Bronchial epithelial cell (primary cell): ENCODE measurements at places on chromosomes 1 and 21. TPM values are rescaled to one million over a fixed set of nuclear protein-coding genes. Genes with fewer than 3 reads are reported as not detected.

- DNase-seq: no peak
Measured at GRCh38 chr1:96346719-96347118, 374.9 kb upstream of the PTBP2 start.

DNA sequence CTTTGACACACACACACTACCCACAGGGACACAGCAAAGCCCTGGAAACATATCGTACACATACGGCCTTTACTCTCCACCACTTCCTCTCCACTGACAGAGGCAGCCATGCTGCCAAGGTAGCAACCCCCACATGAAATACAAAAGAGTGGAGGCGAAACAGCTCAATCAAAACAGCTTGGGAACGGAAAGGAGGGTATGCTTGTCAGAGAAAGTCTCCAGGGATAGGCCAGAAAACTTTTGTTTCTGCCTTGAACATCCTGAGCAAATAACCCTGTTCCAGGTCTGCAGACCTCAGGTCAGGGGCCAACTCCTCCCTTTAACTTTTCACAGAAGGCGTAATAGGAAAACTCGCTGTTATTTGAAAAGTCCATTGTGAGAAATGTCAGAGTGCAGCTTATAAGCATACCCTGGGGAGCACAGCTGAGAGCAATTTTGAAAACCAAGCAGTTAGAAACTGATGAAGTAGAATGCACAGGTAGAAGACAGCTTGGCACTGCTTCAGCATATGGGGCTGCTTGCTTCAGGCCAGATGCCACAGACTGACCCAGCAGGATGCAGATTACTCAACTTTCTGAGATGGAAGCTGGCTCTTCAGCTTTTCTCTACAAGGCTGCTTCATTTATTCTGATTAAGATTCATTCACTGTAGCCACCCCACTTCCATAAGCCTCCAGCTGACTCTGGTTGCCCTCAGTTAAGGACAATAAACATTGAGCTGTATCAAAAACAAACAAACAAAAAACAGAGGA lies 18.0 kb downstream of the KIAA0319L start:
- peak; percentile 32 for DNase-seq

DNA sequence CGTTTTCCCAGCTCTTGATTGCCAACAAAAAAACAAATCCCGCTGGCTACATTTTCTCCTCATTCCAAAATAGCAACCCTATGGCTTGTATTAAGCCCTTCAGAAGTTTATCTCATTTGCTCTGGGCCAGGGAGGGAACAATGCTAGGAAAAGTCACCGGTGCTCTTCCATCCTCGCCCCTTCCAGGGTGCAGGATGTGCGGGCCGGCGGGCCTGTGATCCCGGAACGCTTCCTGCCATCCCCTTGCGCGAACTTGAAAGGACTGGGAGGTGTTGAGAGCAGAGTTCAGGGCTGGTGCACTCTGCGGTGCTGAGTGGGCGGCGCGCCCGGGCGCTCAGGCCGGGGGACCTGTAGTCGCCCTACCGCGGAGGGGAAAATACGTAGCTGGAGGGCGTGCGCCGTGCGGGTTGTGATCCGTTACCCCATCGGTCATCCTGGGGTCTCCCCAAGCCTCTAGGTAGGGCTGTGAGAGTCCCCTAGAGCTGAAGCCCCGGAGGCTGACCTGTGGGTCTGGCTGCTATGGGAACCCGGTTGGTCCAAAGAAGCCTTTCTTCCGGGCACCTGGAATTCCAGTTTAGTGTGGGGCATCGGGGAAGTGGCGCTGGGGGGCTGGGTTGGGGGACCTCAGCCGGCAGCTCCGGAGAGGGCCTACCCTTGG lies 13.1 kb downstream of the NR5A2 start:
- DNase-seq: no peak

GRCh38 chr1:93155335-93155734 lies 24.9 kb downstream of the TMED5 start:
- DNase-seq: peak; percentile 43

DNA sequence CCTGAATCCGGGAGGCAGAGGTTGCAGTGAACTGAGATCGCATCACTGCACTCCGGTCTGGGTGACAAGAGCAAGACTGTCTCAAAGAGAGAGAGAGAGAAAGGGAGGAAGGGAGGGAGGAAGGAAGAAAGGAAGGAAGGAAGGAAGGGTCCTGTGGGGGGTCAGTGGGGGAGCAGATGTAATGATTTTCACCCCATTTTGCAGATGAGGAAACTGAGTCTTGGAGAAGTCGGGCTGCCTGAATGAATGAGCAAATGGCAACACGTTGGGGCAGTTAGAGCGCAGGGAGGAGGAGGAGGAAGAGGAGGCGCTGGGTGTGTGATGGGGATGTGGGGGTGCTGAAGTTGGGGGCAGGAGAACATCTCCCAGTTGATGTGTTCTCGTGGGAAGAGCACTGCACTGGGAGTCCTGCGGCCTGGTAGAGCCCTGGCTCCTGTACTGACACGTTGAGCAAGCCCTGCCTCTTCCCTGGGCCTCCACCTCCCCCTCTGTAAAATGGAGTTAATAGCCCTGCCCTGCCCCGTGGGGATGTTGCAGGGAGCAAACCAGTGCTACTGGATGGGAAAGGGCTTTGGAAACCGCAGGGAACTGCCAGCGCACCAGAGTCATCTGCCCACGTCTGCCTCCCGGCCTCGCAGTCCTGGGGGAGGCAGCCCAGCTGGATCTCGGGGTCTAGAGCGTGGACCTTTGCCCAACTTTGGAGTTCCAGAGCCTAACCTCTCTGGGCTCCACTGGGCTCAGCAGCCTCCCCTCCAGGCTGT lies 103.2 kb upstream of the CASZ1 start:
- peak; percentile 60 for DNase-seq

GRCh38 chr1:151156515-151156819 lies at the start of gene TNFAIP8L2:
Gene TNFAIP8L2 (plus strand): TSS chr1:151156649. CDS start chr1:151158698, 2,049 bp downstream.
- DNase-seq: no peak

DNA sequence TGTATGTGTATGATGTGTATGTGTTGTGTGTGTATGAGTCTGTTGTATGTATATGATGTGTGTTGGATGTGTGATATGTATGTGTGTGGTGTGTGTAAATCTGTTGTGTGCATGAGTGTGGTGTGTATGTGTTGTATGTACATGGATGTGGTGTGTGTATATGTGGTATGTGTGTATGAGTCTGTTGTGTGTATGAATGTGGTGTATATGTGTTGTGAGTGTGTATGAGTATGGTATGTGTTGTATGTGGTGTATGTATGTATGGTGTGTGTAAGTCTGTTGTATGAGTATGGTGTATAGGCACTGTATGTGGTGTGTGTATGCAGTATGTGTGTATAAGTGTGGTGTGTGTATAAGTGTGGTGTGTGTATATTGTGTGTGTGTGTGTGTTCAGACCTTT lies 95.0 kb downstream of the PLXNA2 start:
- no peak for DNase-seq

DNA sequence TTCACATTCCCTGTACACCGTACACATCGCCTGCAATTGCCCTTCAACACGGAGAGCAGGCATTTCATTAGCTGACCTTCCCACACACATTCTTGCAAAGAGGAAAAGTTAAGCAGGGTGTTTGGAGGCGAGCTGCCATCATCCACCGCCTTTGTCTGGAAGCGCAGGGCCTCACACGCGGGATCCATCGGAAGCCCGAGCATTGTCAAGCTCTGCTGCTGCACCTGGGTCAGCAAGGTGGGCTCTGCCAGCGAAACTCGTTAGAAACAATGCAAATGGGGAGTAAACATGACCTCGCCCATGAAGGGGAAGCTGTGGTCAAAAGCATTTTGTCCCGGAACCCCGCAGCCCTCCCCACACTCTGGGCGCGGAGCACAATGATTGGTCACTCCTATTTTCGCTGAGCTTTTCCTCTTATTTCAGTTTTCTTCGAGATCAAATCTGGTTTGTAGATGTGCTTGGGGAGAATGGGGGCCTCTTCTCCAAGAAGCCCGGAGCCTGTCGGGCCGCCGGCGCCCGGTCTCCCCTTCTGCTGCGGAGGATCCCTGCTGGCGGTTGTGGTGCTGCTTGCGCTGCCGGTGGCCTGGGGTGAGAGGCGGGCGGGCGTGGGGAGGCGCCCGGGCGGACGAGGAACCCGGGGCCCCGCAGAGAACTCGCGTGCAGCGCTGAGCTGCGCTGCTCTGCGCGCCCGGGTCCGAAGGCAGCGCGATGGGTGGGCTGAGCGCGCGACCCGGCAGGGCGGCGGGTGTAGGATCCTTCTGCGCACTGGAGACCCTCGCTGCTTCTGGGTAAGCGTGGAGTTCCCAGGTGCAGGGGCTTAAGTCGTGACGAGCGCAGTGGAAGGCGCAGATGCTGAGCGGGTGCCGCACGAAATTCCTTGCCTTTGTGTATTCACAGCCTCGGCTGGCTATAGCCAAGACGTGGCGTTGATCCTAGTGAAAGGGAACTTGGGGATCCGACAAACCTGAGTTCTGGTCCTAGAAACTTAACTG lies at the start of gene CR1:
CR1 (plus strand) TSS at position 357 of the 992 bp plus-strand sequence; CDS start at position 468, 111 bp downstream.
- DNase-seq: no peak

DNA sequence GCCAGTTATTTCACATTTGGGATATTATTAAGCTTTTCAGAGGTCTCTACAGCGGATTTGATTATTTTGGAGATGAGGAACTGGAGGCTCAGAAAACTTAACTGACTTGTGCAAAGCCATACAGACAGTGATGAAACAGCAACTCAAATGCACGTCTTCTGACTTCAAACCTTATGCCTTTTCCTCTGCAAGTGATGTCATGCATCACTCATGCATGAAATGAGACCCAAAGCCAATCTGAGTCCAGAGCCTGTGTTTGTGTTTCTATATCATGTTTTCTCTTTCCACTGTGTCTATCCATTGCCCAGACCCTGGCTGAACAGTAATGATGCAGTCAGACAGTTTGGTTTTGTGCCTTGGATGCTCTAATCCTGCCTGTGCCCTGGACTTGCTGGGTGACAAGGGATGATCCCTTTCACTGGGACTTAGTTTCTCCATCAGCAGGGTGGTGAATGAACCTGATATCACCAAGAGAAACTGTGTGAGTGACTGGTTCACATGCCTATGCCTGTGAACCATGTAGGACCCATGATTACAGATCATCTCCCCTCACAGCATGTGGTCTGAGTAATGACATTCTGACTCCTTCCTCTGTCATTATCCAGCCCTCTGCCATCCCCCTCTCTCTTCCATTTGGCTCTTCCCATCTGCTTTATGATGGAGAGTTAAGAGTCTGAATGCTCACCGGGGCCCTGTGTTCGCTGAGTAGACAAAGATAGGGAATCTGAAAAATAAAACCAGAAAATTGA lies 33.4 kb downstream of the SLAMF6 start:
- no peak for DNase-seq

GRCh38 chr1:213166852-213167251 lies 115.8 kb downstream of the RPS6KC1 start:
- DNase-seq: no peak

DNA sequence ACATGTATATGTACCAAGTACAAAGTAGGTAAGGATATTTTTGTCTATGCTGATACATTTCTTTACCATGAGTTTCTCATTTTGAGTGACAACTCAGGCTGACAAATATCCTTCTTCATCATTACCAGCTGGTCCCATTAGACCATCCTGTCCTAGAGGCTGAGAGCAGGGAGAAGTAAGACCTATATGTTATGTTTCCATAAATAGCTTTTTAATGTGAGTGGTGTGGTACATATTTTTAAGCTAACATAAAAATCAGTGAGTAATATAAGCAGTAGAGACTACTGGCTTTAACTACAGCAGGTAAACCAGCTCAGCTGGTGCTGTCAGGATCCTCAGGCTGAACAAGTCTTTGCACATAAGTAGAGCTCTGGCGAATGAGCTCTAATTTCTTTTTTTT lies 62.4 kb downstream of the CLEC20A start:
- DNase-seq: peak; percentile 70

DNA sequence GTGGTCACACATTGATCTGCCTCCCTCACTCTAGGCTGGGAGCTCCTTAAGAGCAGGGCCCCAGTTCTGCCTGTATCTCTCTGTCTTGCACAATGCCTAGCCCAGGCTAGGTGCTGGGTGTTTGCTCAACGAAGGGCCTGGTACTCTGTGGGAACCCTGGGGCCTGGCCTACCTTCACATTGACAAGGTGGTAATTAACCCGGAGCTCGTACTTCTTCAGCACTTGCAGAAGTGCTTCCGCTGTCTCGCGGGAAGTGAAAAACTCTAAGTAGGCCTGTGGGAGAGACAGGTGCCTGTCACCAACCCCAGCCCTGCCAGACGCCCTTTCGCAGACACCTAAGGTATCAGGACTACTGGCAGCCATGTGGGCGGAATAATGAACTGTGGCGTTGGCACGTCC lies 13.7 kb downstream of the MTHFR start:
- DNase-seq: no peak

GRCh38 chr1:12600335-12600734 lies 17.7 kb downstream of the DHRS3 start:
- DNase-seq: no peak

DNA sequence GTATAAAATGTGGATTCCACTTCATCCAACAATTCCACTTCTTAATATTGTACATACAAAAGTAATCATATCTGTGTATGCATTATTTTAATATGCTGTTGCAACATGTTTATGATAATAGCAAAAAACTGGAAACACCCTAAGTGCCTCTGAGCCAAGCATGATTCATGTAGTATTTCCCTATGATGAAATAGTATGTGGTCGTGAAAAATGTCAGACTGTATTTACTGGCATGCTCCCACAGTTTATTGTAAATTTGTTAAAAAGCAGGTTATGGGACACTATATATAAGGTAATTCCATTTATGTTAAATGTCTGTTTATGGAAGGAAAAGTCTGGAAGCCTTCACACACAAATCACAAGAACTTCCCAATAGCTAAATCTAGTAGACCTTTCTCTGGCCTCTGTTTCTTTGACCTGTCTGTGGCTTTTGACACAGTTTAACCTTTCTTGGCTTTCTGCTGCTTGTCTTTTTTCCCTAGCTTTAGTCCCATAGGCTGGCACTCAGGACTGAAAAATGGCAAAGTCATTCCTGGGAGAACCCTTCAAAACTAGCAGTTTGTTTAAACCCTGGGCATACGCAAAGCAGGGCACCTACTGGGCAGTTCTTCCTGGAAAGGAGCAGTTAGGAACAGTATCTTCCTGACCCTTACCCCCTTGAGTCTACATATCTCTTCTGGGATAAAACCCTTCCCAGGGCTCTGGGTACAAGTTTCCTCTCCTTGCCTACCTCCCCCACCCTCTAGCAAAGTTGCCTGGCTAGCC lies 65.4 kb upstream of the ARTN start:
- peak; percentile 94 for DNase-seq

GRCh38 chr1:21220815-21221214 lies 44.1 kb upstream of the EIF4G3 start:
- DNase-seq: no peak

DNA sequence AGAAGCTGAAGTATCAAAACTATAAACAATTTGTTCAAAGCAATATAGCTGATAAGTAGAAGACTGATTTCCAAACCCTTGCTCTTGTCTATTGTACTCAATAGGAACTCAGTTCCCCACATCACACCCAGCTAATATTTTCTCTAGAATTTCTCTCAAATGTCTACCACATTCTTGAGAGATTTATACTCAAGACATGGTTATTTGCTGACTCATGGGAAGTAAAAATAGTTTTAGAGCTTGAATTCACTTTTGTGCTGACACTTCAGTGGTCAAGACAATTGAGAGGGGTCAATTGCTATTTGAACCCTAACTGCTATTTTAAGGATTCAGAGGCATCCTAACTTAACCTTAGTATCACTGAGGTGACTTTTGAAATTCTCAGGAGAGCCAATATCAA lies 99.0 kb downstream of the TNNI3K start:
- no peak for DNase-seq

IFNAR2 gene
- total RNA-seq: 1.4 and 2.1 TPM in 2 replicates

PLEKHG5 gene
- 42.9 and 45.2 TPM in 2 replicates for total RNA-seq

RPTN gene
- total RNA-seq: 0.53 and 2.9 TPM in 2 replicates

CCDC24 gene
- total RNA-seq: 2.6 and 3.7 TPM in 2 replicates

FMN2 gene
- total RNA-seq: under 0.01 TPM in 1 of 2 replicates, not detected in the other
